ENCODE measurements at places on chromosomes 12 and 14.
A peak's percentile ranks its signal among the peaks of the same experiment; 100 is the strongest.

GRCh38 chr14:99578541-99579101 lies 25.4 kb downstream of the CCDC85C start:
- no peak for DNase-seq

- DNase-seq: no peak
Measured at GRCh38 chr12:96220902-96221301, 26.7 kb downstream of the ELK3 start.

DNA sequence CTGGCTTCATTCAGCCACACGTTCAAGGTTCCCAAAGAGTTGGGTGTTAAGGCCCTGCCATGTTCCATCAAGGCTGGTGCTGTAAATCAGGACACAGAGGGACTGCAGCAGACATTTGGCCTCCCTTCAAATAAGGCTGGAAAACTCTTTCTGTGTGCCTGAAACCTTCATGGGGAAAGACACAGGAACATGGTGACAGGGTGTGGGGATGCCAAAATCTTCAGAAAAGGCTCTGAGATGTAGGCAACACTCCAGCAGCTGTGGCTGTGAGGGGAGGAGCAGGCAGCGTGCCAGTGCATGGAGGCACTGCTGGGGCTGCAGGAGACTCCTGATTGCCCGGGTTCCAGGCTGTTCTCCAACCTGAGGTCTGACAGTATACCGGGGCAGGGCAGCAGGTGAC lies 15.0 kb downstream of the POMT2 start:
- no peak for DNase-seq

DNA sequence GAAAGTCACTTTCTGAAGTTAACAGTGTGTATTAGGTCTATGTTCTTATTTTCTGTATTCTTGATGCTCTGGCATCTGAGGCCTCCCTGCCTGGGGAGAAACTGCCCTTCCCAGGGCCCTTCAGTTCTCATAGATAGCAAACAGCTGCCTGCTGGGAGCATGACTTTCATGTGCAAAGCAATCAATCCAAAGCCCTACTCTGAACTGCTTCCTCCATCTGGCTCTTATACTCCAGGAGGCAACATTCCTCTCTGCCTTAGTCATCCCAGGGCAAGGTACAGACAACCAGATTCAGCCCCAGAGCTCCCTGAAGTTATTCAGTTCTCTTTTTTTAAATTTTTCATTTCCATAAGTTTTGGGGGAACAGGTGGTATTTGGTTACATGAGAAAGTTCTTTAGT lies 41.7 kb upstream of the RIN3 start:
- peak; percentile 51 for DNase-seq

DNA sequence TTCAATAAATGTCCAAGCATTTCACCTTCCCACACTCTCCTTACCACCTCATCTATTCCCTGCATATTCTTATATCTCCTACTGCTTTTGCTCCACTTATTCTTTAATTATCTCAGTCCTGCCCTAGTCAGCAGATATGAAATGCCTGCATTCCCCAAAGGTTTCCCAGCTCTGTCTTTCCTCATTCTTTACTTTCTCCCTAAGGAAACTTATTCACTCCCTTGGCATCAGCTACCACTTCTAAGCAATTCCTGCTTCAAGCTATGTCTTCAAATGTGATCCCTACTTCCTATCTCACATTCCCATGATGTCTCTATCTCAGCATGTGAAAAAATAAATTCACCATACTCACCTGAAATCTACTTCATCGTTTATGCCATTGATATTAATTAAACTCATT lies 111.8 kb downstream of the CAPZA3 start:
- no peak for DNase-seq

DNA sequence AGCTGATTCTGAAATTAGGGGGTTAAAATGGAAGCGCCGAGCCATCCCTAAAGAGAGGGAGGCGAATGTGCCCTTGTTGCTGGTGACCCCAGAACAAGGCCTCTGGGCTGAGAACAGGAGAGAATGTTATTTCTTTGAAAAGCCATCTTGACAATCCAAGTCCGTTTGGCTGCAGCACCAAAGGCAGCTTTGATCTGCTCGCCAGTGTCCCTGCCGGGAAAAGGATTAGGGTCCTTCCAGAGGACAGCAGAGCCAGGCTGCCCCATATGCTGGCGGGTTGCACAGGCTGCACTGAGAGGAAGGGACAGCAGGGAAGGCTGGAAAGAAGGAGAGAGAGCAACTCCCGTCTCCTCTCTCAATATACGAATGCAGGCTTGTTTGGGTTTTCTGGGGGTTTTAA lies 141.7 kb downstream of the TMEM132C start:
- DNase-seq: no peak

DNA sequence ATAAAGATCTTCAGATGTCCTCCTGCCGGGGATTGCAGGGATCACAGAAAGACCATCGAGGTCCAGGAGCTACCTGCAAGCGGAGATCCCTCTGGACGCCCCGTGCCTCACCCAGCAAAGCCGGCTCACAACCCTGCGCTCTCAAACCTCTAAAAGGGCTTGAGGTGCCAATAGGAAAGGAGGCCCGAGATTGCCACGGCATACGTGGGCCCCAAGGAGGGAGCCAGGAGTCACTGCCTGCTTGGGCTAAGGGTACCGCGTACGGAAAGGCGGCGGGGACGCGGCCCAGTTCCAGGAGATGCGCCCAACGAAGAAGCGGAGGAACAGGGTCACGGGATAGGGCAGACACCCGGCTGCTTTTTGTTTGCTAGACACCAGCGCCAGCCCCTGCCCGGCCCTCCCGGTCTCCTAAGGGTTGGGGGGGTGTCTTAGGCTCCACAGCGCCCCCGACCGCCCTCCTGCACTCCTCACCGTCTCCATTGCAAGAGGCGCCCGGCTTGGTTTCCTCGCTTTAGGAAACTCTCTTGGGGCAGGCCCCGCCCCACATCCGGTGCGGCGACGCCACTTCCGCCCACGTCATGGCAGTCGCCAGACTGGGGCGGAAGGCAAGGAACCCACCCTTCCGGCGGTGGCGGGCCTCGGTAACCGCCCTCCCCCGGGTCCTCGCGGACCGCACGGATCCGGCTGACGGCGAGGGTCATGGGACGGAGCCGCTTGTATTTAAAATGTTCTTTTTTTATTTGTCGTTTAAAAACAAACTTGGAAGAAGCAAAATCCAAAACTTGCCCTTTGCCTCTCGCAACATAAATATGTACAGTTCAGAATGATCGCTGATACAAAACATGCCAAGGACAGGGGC lies at the start of gene PRKAG1:
Gene PRKAG1, minus strand, starts transcription at position 516 of the 859 bp plus-strand sequence. Its CDS starts 36 bp downstream, at position 480.
- DNase-seq: peak; percentile 96

DNA sequence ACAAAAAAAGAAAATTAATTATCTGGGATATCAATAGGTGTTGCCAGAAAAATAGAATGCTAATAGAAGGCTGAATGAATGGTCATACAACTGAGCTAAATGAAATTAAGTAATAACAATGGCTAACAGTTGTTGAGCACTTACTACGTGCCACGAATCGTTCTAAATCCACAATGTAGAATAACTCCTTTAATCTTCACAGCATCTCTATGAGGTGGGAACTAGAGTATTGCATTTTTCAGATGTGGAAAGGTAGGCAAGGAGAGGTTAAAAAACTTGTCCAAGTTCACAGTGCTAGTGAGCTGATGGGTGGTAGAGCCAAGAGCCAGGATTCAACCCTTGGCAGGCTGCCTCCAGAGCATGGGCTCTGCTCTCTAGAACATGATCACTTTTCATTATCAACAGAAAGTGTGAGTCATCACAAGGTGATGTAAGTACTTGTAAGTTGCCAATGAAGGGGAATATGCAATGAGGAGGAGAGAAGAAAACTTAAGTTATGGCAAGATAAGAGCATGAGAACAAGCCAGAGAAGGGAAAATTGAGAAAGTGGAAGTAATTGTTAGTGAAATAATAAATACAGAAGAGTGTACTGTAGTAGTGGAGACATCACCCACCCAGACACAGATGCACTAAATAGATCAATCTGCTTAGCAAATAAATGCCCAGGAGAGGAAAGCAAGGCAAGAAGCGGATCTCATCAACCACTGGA lies 122.1 kb downstream of the PRKD1 start:
- DNase-seq: no peak

DNA sequence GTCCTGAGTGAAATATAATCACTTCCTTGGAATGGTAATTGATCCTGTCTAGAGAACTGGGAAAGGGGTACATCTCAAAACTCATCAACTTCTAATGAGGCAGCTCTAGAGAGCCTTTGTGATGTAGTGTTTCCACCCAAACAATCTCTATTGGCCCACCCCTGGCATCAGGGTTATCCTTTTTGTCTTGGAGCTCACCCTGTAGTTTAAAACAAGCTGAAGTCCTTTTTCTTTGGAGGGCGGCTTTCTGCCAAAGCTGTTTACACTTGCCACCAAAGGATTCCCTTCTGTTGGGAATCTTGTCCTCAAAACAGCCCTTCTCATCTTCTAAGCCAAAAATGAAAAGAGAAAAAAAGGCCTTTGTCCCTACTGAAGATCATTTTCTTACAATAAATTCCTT lies 60.6 kb upstream of the GTF2A1 start:
- no peak for DNase-seq

DNA sequence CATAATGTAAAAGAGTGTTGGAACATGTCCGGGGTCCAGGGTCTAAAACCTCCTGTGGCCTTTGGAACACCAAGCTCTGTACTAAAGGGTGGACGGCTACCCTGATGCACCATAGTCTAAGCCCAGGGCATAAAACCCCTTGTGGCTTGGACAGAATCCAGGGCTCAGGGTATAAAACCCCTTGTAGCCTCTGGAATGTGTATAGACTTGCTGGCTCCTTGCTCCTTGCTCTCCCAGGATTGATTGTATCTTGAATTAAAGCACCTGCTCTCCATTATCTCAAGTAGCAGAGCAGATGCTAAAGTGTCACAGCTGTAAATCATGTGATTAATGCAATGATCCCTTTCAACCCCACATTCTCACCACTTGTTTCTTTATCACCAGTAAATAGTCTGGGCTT lies 556.5 kb downstream of the LRFN5 start:
- no peak for DNase-seq

DNA sequence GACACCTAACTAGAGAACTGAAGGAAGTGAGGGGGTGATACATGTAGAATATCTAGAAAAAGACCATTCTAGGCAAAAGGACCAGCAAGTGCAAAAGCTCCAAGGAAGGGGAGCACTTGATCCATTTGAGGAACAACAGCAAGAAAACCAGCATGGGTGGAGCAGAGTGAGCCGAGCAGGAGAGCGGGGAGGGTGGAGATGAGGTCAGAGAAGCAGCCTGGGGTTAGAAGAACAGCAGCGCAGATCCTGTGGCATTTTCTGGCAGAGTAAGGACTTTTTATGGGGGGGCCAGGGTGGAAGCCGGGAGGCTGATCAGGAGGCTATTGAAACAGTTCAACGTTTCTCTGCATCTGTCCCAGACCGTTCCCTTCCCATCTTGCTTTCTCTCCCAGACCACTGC lies 24.5 kb upstream of the TMCC3 start:
- no peak for DNase-seq

- DNase-seq: no peak
Measured at GRCh38 chr14:103319422-103319821, 14.6 kb upstream of the EIF5 start.

- no peak for DNase-seq
Measured at GRCh38 chr12:9381619-9382018, 173.4 kb upstream of the PZP start.

DNA sequence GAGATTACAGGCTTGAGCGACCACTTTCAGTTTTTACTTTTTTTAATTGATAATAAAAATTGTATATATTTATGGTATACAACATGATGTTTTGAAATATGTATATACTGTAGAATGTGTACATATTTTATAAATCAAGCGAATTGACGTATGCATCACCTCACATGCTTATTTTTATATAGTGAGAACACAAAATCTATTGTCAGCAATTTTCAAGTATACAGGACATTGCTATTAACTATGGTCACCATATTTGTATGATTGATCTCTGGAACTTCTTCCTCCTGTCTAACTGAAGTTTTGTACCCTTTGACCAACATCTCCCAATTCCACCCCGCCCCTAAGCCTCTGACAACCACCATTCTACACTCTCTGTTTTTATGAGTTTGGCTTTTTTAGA lies 56.3 kb upstream of the KICS2 start:
- DNase-seq: no peak

DNA sequence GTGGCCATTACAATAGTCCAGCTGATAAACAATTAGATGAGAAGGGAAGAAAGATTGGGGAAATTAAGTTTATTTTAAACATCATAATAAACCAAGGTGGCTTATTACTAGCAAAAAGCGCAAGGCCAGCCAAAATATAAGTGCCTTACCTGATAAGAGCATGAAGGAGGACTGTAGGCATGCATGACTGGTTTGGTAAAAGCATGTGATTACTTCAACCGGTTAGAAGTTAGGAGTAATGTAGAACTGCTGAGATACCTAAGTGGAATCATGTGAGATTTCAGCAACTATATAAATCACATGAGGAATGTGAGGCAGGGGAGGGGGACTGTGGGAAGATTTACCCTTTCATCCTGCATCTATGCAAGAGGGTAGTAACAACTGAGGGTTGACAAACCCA lies 59.7 kb upstream of the CCDC196 start:
- no peak for DNase-seq

DNA sequence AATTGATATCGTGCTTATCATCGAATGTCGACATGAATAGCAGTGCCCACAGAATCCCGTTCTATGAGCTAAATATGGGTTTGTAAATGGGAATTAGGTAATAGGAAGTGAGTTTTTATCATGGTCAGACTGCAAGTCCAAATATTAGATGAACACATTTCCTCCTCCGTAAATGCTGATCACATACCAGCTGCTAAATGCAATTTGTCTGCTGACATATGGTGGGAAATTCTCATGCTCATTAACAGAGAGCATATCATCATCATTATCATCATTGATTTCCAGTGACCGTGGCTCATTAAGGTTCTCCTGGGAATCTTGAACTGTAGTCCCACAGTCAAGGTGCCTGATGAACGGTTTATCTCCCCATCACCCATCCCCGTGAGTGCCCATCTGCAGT lies 998.8 kb upstream of the TMEM132C start:
- DNase-seq: no peak

GRCh38 chr14:68713782-68714181 lies 79.1 kb downstream of the ZFP36L1 start:
- DNase-seq: no peak

GRCh38 chr12:131608740-131609690 lies 101.9 kb upstream of the SFSWAP start:
- peak; percentile 46 for DNase-seq

DNA sequence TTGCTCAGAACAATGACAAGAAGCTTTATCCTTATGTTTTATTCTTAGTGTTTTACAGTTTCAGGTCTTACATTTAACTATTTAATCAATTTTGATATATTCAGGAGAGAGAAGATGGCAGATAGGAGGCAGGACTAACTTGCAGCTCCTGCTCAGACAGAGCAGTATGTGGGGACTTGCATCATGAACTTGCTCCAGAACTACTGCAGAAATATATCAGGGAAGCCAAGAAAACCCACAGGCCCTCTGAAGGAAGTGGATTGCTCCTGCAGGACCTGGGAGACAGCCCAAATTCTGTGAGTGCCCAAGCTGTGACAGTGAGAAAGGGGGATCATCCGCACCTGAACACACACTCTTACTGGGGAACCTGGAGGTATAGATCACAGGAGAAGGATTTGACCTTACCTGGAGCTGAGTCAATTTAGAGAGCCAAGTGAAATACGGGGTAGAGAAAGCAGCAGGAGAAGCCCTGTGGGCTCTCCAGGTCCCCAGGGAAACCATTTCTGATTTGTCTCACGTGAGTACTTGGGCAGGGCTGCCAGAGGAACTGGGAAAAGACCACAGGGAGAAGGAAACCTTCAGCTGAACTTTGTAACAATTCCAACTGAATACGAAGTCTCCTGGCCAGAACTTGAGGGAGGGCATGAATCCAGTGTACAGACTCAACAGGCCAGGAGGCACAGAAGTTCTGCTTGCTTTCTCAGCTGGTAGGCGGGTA lies 28.9 kb upstream of the TSPAN8 start:
- no peak for DNase-seq
